ENCODE measurements at places on chromosomes 5 and 9.

DNA sequence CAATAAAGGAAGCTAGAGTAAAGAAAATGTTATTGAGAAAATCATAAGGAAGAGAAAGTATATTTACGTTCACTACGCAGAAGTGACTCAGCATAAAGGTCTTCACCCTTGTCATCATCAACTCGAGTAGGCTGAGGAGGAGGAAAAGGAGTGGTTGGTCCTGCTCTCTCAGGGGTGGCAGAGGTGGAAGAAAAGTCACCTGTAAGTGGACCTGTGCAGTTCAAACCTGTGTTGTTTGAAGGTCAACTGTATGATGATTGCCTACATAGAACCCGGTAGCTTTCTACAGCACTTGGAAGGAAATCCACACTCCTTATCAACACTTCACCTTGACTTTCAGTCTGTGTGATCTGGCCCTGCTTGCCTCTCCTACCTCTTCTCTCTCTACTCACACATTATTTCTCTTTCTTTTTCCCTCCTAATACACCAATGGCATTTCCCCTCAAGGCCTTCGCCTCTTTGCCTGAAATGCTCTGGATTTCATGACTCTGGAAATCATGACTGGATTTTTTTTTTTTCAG lies 109.3 kb upstream of the CPEB4 start:
- DNase-seq, result no peak

DNA sequence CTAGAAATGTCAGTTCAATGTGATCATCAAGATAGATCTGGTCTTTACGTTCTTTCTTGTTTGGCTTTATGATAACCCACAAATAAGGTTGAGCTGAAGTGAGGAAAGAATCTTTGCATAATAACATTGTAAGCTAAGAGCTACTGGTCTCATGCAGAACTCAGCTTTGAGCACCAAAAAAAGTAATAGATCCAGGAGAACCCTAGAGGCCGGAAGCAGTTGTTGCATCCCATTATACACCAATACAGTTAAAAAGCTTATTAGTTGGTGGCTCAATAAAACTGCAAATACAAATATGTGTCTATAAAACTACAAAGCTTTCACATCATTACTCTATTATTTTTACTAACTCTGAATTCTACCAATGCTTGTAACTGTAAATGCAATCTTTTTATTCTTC lies 85.5 kb upstream of the NUDT12 start:
- no peak for DNase-seq

DNA sequence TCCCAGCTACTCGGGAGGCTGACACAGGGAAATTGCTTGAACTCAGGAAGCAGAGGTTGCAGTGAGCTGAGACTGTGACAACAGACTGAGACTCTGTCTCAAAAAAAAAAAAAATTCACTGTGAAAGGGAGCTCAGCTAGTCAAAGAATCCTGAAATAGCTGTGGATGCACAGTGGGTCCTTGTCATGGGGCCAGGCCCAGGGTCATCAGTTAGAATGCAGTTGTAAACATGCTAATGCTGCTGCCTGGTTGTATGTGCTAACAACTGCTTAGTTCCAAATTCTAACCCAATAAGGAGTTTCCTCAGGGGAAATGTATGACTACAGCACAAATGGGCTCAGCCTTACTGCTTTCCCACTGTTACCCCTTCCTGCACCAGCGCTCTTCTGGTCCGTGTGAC lies 84.0 kb downstream of the PALM2AKAP2 start:
- DNase-seq, result no peak

- DNase-seq, result no peak
Measured at GRCh38 chr9:128206916-128207910, 4.0 kb downstream of the DNM1 start.

GRCh38 chr5:88732181-88732633 lies 150.8 kb downstream of the MEF2C start:
- DNase-seq, result no peak

- no peak for DNase-seq
Measured at GRCh38 chr5:146890731-146891440, 12.3 kb upstream of the PPP2R2B start.

- no peak for DNase-seq
Measured at GRCh38 chr9:135053133-135053532, 34.3 kb upstream of the OLFM1 start.
